ENCODE measurements at places on chromosomes 7 and 10.

DNA sequence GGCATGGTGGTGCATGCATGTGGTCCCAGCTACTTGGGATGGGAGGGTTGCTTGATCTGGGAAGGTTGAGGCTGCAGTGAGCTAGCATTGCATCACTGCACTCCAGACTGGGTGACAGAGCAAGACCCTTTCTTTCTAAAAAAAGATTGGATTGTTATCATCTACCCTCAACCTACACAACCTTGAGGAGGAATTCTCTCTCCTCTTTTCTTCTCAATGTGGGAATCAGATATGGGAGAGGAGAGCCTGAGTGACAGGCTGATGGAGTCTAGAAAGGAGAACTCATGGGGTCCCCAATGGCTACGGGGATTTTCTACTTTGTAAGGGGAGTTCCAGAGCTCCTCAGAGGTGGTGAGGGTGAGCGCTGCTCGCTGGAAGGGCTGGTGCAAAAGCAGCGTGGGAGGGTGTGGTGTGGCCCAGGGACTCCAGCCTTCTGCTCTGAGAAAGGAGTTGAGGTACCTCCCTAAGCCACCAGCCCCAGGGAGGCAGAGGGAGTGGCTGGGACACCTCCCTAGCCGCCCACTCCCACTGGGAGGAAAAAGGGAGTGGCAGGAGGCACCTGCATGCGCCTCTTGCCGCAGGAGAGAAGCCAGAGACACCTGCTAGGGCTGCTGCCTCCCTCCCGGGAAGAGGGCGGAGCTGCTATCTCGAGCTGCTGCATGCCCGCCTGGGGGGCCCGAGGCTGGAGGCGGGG lies 48.4 kb downstream of the GATA3 start:
- DNase-seq = no peak

DNA sequence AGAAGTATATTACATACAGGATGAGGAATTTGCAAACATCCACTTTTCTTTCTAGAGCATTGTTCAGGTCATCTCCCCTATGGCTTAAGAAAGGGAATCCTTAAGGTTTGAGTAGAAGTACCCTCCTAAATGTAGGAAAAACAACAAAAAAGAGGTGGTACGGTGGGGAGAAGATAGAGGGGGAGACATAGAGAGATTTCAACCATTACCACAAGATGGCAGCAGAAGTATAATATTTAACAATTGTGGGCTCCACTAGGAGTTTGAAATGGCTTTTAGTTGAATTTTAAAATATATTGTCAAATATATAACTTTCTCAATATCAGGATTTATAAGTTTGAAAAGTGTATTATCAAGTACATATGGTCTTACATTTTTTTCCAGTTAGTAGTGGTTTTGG lies 72.7 kb upstream of the PRKG1 start:
- DNase-seq = no peak

- no peak for DNase-seq
Measured at GRCh38 chr10:2244471-2244870, 507.1 kb upstream of the ADARB2 start.

GRCh38 chr7:94509264-94509886 lies at the start of gene CASD1:
Gene CASD1 (plus strand): TSS chr7:94509809. CDS start chr7:94510085, 276 bp downstream.
- DNase-seq = peak; percentile 26

DNA sequence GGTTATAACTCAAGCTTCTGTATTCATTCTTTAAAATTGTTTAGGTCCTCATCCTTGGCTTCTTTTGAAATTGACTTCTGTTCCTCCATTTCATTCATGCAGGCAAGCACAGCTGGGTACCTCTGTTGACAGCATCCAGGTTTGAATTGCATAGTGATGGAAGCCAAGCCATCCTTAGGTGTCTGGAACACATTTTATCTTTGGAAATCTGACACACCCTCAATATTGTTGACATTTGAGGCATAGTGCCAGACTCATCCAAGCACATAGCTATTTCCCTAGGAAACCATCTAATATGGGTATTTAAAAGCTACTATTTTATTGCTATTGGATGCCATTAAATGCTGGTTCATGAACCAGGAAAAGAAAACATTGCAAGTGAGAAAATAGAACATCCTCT lies 142.1 kb upstream of the PTPRZ1 start:
- DNase-seq = no peak

GRCh38 chr7:70498232-70498992 lies 633.5 kb upstream of the GALNT17 start:
- DNase-seq = no peak

GRCh38 chr7:33710608-33711007 lies 194.7 kb upstream of the BMPER start:
- DNase-seq = no peak
